NCI-H1694 (cell line): ENCODE measurements at places on chromosomes 16 and 17.

DNA sequence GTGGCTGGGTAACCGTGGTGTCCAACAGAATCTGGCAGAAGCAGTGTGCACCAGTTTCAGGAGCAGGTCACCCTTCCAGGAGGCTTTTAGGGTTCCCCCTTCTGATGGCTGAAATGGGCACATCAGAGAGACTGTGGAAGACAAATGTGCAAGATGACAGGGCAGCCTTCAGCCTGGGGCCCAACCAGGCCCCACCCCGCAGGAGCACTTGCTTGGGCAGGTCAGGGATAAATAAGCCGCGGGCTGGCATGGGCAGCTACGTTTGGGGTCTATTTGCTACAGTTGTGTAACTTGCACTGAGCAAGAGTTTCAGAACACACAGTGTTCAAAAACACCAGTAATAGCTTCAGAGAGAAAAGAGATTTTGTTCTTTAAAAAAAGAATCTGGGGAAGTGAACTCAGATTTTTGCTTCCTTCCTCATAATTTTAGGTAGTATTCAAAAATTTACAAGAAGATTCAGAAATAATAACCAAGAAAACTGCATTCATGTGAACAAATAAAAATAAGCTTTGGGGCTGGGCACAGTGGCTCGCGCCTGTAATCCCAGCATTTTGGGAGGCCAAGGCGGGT, 44.9 kb upstream of the BAHCC1 start:
- DNase-seq: no peak

DNA sequence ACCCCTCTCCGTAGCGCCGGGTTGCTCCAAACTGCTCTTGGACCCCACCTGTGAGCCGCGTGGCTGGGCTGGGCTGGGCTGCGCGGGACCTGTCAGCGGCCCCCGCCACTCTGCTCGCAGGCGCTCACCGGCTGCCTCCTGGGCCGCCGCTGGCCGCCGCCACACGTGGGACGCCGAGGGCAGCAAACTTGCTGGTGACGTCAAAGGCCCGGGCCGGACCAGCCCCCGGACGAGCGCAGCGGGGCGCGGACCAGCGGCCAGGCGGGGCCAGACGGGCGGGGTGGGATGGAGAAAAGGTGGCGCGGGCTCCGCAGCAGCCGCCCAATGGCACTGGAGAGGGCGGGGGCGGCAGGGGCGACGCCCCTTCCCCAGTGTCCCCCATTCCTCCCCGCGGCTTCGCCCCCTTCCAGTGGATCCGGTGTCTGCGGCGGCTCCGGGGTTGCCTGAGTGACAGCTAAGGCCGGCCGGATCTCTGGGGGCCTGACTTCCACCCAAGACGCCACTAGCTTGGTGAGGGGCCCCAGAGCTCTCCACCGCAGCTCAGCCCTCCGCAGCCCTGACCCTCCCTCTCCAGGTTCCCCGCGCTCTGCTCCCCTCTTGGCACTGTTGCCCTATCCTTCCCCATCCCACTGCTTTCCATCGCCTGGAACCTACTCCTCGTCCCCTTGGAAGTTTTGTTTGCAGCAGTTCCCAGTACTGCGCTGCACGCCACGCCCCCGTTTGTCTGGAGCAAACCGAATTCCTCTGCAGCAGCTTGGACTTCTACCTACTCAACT, at the start of gene HS3ST3A1:
HS3ST3A1 (minus strand) TSS at position 154 of the 776 bp plus-strand sequence. CDS start 800 bp downstream, outside the sequence.
- no peak for DNase-seq

- no peak for DNase-seq
These were observed 8.5 kb downstream of the ITGA3 start for GRCh38 chr17:50064253-50065001.

DNA sequence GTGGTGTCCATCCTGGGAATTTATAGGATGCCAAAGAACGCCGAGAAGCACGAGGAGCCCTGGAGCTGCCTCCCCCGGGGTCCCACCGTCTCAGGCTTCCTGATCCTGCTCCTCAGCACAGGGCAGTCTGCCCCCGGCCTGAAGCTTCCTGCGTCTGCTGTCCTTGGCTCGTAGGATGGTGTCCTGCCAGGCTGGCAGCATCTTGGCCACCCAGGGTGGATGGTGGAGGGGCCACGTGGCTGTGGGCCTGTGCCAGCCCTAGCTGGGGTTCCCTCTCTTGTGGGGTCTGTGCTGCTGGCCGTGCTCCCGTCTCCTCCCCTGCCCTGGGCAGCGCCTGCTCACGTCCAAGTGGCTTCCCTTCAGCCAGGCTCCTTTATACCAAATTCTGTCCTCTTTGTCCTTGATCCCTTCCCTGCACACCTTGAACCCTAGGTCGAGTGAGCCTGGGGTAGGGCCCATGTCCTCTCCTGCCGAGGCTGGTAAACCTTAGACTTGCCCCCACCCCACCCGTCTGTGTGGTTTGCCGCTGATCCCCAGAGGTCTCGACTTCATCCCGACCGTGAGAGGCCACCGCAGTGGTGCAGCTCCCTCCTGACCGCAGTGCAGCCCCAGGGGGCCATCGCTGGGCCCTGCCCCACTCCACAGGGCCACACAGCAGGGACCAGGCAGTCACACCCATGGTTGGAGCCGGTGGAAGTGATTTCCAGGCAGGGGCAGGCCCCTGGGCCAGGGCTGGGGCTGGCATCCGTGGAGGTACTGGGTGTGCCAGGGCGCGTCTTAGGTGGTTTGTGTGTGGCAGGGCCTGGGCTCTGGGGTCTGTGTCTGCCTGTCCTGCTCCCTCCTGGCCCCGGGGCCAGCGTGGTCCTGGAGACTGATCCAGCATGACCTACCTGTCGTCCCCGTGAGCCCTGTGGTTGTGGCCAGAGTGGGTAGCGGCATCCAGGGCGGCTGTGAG, 46.5 kb downstream of the BAIAP2 start:
- DNase-seq: no peak

- no peak for DNase-seq
These were observed 840 bp upstream of the CD300LB start for GRCh38 chr17:74532115-74532514.

DNA sequence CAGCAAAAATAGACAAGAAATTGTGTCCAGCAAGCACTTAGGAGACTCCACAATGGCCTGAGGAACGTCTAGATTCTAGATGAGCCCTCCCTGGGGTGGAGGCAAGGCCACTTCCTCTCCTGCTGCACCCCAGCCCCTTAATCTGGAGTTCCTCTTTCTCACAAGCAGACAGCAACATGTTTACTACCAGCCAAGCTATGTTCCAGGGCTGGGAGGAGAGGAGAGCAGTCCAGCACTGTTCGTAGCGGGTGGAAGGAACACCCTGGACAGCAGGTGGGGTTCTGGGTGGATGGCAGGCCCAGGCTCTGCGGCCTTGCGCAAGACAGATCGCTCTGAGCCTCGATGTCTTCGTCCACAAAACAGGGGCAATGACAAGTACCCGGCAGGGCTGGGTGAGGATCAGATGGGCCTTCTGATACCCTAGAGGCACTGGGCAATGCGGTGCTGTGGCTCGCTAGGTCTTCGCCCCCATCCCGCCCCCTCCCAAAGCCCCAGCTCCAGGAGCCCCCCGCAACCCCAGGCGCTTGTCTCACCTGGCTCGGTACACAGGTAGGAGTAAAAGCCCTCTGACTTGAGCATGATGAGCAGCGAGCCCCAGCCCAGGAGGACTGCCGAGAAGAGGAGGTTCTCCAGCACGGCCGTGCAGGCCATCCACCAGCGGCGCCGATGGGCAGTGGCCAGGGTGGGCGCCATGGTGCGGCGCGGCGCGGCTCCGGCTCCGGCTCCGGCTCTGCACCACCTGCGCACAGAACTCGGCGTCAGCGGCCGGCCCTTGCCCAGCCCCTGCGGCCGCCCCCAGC, 1.3 kb downstream of the SLC43A2 start:
- no peak for DNase-seq

DNA sequence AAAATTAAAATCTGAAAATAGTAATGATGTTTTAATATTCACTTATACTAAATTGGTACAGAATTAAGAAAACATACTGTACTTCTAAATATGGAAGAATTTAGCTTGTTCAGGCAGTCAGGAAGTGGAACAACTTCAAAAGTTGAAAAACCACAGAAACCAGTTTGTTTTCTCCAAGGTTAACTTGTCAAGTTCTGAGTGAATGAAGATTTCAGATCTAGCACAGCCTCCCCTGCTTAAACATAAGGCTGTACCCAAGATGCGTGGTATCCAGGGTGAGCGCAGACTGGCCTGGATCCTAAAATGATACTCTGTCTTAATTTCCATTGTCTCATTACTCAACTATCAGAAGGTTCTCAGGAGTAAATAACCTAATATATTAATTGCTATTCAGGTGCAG, 730.7 kb upstream of the KIF2B start:
- no peak for DNase-seq

GRCh38 chr16:87317750-87318644, 805 bp upstream of the C16orf95 start:
- no peak for DNase-seq

DNA sequence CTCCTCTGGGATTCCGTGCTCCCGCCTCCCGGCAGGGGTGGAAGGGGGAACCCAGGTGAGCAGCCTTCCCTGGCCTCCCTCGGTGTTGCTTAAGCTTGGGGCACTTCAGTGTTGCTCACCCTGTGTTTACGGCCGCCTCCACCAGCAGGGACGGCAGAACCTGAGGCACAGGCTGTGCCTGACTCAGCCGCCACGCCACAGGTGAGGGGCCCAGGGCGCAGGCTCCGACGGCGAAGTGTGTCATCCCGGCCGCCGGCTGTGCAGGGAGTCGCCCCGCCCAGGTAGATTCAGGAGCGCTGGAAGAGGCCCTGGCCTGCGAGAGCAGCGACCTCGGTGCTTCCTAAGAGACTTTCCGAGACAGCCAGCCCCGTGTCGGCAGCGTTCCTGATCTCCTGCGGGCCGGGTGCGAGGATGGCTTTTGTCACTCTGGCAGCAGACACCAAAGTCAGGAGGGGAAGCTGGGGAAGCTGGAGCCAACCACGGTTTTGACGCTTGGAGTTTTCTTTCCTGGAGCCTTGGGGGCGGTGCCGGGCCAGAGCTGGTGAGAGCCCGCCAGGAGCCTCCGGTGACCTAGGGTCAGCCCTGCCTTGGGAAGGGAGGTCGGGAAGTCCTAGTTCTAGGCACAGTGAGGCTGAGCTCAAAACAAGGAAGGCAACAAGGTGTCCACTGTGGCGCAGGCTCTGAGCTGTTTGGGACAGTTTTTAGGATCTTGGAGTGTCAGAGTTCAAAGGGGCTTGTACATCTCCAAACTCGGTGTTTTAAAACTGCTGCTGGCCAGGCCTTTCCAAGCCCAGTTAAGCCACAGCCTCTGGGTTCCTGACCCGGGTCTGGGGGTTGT, 2.1 kb downstream of the GSE1 start:
- DNase-seq: no peak

GRCh38 chr17:50802609-50803571, 32.5 kb upstream of the WFIKKN2 start:
- no peak for DNase-seq

- DNase-seq: no peak
These were observed 86.8 kb downstream of the ZDHHC7 start for GRCh38 chr16:84924331-84925091.

GRCh38 chr17:29764748-29765147, 142.0 kb upstream of the CORO6 start:
- no peak for DNase-seq

DNA sequence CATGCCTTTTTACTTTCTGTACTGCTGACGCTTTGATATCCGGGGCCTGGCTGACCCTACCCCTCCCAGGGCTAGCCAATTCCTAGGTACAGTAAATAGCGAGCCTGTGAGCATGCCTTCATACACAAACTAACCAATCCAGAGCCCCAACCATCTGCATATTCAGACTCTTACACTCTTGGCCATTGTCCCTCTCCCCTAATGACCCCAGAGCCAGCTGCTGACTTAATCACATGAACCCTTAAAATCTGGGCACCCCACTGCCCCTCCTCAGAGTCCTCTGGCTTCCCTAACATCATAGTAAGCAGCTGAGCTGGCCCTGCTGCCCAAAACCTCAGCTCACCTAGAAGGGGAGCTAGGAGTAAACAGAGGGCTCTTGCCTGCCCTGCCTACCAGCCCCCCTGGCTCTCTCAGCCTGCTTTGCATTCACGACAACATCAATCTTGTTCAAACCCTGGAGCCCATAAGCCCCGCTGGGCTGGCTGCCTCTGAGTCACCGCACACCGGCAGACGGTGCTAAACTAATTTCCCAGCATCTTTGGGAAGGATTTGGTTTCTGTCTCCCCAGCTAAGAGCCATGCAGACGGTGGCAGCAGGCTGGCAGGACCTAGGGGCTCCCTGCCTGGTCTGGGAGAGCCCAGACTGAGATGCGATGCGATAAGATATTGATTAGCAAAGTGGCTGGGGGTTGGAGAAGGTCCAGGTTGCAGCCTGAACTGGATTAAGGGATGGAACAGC, 63.2 kb downstream of the CLEC19A start:
- no peak for DNase-seq

DNA sequence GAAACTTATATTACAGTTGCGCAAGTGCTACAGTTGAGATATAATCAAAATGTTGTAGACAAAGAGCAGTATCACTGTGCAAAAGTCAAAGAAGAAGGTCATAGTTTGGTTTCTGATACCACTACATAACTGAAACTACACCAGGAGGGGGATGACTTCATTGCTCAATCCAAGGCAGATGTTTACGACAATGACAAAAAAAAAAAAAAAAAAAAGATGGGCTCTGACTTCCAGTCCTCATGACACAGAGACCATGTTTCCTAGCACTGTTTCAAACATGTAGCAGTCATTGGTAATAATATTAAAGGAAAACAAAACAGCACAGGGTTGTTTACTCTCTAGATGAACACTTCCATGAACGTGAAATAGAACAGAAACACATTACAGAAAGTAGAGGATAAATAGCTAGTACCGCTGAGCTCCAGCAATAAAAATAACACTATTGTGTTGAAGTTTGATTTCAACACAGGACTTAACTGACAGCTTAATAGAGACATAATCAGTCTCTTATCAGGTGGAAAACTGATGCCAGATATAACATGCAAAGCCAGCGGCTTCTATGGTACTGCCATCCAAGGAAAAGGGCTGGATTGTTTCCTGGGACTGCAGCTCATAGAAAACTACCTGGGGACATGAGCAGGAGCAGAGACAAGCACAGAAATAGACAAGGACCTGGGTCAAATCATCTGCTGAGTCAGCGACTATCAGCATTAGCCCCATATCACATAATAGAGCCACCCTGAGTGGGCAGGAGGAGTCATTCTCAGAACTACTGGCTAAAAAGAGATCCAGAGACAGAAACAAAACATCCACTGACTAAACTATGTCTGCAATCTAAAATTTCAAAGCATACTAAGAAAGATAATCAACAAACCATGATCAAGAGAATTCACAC, 463.6 kb upstream of the SOX9 start:
- DNase-seq: no peak

DNA sequence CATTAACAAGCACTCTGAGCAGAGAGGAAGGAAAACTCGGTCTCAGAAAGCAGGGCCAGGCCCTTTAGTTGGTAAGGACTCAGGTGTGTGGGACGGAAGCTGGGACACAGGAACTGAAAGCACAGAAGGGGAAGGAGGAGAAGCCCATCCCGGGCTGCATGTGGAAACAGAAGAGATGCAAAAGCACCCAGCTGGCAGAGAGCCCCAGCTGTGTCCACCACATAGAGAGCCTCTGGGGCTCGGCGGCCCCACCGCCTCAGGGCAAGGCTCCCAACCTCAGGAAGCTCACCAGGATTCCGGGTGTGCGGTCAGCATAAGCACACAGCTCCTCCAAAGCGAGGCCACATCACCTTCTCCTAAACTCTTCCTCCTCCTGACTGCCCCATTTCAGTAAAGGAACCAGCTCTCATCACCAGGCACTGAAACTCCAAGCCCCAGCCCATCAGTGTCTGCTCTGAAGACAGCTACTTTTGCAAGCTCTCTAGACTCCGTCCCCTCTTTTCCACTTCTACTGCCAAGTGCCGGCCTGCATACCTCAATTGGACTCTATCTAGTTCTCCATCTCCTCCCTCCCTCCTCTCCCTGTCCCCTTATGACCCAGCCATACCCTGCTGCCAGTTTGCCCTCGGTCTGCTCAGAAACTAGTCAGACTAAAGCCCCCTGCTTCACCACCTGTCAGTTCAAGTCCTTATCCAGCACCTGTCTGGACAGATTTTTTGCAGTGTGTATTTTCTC, 6.0 kb downstream of the ST3GAL2 start:
- DNase-seq: no peak
